ENCODE measurements at places on chromosomes 5 and 9.

DNA sequence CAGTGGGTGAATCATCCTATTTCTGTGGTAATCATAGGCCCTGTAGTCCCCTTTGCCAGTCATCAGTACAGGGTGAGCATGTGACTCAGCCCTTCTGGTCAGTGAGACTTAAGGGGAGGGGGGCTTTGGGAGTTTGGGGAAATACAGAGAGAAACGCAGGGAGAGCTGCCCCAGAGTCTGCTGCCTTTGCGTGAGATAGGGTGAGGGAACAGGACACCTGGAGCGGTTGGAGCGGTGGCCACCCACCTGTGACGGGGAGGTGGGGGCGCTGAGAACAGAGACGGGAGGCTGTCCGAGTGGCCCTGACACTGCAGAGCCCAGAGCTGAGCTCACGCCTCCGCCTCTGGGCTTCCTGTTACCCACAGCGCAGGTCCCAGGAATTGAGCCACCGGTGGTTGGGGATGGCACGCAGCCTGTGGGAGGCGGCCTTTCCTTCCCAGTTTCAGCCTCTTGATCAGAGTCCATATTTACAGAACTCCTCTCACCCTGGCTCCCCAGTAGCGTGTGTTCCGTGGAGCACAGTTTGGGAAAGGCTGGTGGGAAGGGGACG lies 92.0 kb upstream of the ERCC6L2 start:
- no peak for DNase-seq

DNA sequence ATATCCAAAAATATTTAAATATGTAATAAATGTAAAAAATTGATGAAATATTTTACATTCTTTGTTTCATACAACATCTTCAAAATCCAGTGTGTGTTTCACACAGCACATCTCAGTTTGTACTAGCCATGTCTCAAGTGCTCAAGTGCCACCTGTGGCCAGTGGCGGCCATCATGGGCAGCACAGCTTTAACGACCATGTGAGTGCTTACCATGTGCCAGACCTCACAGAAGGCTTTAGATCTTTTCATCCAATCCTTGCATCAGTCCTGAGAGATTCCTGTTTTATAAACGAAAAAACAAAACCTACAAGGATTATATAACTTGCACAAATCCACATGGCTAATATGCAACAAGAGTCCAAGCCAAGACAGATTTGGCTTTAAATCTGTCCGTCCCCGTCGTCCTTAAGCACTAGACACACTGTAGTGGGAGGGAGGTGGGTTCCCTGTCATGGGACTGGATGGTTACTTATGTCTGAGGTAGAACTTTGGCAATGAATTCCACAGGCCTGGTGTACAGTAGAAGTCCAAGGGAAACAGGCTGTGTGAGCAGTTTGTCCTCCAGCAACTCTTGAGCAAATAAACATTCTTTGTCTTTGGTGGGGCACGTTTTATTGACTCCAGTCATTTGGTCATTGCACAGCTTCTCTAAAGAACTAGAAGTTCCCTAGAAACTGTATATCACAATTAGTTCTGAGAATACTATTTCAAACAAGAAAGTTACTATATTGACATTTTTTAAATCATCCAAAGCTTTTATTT lies 25.0 kb upstream of the F2R start:
- no peak for DNase-seq

- no peak for DNase-seq
Observed at GRCh38 chr5:158170534-158170933, 311.6 kb upstream of the CLINT1 start.

DNA sequence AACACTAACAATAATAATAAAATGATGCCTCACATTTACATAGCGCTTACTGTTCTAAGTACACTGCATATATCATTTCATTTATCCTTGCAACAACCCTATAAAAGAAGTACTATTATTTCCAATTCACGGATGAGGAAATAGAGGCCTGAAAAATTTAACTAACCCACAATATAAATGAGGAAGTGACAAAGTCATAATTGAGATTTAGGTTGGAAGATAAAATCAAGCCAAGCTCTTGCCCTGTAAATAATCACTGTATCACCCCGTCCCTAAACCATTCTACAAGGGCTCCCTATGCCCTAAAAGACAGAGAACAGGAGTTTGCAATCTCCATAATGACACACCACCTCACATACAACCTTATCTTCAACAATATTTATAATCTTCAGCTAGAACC lies 49.6 kb downstream of the STRBP start:
- DNase-seq = no peak

- no peak for DNase-seq
Observed at GRCh38 chr5:112870966-112871365, 9.9 kb downstream of the SRP19 start.

- no peak for DNase-seq
Observed at GRCh38 chr5:33824516-33825195, 67.1 kb downstream of the ADAMTS12 start.

DNA sequence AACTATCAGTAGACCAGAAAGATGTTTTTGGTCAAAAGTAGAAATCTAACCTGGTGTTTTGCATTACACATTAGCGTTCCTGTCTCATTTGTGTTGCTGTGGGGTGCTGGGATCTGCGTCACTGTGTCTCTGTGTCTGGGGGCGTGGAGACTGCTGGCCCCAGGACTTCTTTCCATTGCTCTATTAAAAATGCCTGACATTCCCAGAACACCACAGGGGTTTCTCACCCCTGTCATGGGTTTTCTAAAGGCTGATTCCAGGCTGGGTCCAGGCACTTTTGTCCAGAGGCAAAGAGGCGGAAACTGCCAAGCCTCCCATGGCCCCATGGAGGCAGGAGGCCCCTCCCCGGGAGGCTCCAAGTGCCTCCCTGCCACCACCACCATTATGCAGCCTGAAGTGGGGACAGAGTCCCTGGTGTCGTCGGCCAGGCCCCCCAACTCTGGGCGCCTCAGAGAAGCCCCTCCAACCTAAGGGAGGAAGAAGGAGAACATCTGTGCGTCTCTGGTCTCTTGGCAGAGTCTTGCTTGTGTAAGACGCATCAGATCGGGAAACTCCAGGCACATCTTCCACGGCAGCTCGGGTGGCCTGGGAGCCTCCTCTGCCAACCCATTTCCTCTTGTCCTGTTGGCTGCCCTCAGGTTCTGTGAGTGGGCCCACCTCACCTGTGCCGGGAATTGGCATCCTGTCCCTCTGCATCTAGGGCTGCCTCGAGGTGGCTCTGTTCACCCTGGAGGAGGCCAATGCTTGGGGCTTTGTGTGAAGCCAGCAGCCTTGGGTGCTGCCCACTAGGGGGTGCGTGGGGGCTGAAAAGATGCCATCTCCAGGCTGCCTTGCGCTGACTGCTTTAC lies 13.8 kb upstream of the PLEKHG4B start:
- no peak for DNase-seq

DNA sequence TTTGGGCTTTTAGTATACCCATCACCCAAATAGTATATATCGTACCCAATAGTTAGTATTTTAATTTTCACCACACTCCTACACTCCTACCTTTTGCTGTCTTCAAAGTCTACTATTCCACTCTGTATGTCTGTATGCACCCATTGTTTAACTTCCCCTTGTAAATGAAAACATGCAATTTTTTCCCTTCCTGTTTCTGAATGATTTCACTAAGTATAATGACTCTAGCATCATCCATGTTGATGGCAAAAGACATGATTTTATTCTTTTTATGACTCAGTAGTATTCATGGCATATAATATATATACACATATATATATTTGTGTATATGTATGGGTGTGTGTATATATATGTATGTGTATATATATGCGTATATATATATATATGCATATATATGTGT lies 63.1 kb upstream of the FAM174A start:
- DNase-seq = no peak

DNA sequence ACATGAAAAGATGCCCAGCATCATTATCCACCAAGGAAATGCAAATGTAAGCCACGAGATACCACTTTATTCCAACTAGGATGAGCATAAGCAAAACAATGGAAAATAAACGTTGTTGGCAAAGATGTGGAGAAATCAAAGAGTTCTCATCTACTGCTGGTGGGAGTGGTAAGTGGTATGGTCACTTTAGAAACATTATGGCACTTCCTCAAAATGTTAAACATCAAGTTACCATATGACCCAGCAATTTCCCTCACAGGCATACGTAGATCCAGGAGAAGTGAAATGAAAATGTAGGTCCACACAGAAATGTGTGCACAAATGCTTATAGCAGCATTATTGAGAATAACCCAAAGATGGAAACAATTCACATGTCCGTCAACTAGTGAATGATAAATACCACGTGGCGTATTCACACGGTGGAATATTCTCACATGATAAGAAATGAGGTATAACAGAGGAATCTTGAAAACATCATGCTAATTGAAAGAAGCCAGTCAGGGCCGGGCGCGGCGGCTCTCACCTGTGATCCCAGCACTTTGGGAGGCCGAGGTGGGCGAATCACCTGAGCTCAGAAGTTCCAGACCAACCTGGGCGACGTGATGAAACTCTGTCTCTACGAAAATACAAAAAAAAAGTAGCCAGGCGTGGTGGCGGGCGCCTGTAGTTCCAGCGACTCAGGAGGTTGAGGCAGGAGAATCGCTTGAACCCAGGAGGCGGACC lies 16.4 kb upstream of the FLT4 start:
- no peak for DNase-seq

- DNase-seq = peak; percentile 78
Observed at GRCh38 chr9:136051837-136052471, 43.1 kb downstream of the NACC2 start.

- DNase-seq = no peak
Observed at GRCh38 chr5:137280656-137281055, 218.5 kb downstream of the SPOCK1 start.

GRCh38 chr5:8848997-8849594 lies 696.8 kb downstream of the SEMA5A start:
- DNase-seq = no peak

GRCh38 chr5:61289241-61289640 lies 42.8 kb upstream of the ZSWIM6 start:
- DNase-seq = no peak

- no peak for DNase-seq
Observed at GRCh38 chr5:172785429-172786088, 14.6 kb upstream of the DUSP1 start.

All from DMS 273 treated with DMSO at 0.1 percent for 48 hours (cell line).